ENCODE measurements at places on chromosomes 2 and 18. TPM values are rescaled to one million over a fixed set of nuclear protein-coding genes. Genes with fewer than 3 reads are reported as not detected.

Gene CLIP4
- 42.6 TPM for total RNA-seq

Gene NPPC
- total RNA-seq: 0.40 TPM

Gene CMPK2
- 102 TPM for total RNA-seq

Gene SKA1
- total RNA-seq: 27.8 TPM

Gene ITSN2
- total RNA-seq: 91.3 TPM

Gene RAB6C
- 0.11 TPM for total RNA-seq

Gene SPOPL
- total RNA-seq: 17.1 TPM

Gene RIT2
- total RNA-seq: not detected

Gene BOLL
- not detected for total RNA-seq

Gene SLC9A4
- 0.08 TPM for total RNA-seq

Gene KATNAL2
- 0.43 TPM for total RNA-seq

Gene CD8B2
- 7.3 TPM for total RNA-seq

Gene SPATA3
- total RNA-seq: not detected

Gene CNGA3
- not detected for total RNA-seq

Gene SH3RF3
- total RNA-seq: 0.31 TPM

Gene CDK15
- not detected for total RNA-seq

Gene OTOF
- total RNA-seq: 59.9 TPM

Gene ACMSD
- not detected for total RNA-seq

Gene PLGLB1
- 14.0 TPM for total RNA-seq

Gene TMEM17
- not detected for total RNA-seq

Gene PKDCC
- total RNA-seq: not detected

Gene C2orf81
- total RNA-seq: 5.8 TPM

Gene CCDC68
- not detected for total RNA-seq

Gene CYP27C1
- total RNA-seq: not detected

Gene C2orf92
- total RNA-seq: 8.8 TPM

Gene FHOD3
- total RNA-seq: not detected

Gene ECEL1
- total RNA-seq: not detected

Gene LYG2
- not detected for total RNA-seq

Gene OST4
- total RNA-seq: 302 TPM

Gene C2orf15
- total RNA-seq: 2.3 TPM

Gene CYP1B1
- total RNA-seq: 8.6 TPM

Gene C2orf80
- total RNA-seq: not detected

Gene TSPYL6
- not detected for total RNA-seq

Data from activated naive CD8-positive, alpha-beta T cell treated with anti-CD3 and anti-CD28 coated beads, Interleukin-2, amount 10 ng/mL, durations not matched to agents 7 days and 5 days (primary cell).